ENCODE measurements at places on chromosomes 2 and 18. TPM values are rescaled to one million over a fixed set of nuclear protein-coding genes. Genes with fewer than 3 reads are reported as not detected.

The HOXD11 gene
- total RNA-seq: not detected

The ANKRD30B gene
- not detected for total RNA-seq

The ELMOD3 gene
- total RNA-seq: 24.8 TPM

The SLC11A1 gene
- 53.5 TPM for total RNA-seq

The TMEM247 gene
- not detected for total RNA-seq

The ADD2 gene
- total RNA-seq: 0.16 TPM

The C1QL2 gene
- total RNA-seq: not detected

The ANKRD29 gene
- total RNA-seq: 0.35 TPM

GRCh38 chr2:230413479-230413878 lies 2.5 kb upstream of the SP100 start:
- DNase-seq: no peak

DNA sequence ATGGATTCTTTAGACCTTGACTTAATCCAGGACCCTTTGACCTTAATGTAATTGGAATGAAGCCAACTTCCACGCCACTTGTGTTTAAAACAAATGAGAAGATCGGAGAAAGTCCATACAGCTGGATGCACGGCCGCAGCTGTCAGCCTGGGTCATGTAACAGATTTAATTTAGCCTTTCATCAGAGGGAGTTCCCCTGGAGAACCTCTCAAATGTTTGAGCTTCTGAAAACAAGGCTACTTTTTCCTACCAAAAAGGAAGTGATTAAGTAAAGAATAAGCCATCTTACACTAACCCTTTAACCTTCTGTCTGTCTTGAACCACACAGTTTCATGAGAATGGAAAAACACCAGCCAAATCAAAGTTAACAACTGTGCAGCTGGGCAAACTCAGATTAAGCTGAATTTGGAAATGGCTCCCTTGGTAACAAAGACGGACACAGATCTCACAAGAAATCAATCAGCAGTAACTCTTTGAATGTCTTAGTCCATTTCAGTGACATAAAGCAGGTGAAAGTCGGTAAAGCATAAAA lies 103.6 kb downstream of the DOCK10 start:
- no peak for DNase-seq

DNA sequence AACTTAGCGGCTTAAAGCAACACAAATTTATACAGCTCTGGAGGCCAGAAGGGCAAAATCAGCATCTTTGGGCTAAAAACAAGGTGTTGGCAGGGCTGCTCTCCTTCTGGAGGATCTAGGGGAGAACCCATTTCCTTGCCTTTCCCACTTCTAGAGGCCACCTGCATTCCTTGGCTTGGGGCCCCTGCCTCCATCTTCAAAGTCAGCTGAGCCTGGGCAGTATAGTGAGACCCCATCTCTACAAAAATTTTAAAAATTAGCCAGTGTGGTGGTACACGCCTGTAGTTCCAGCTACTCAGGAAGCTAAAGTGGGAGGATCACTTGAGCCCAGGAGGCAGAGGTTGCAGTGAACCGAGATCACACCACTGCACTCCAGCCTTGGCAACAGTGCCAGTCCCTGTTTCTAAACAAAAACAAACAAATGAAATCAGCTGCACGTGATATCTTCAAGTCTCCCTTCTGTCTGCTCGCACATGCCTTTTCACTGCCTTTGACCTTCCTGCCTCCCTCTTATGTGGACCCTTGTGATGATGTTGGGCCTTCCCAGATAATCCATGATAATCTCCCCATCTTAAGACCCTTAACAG lies 200.6 kb downstream of the ZFP36L2 start:
- DNase-seq: no peak

DNA sequence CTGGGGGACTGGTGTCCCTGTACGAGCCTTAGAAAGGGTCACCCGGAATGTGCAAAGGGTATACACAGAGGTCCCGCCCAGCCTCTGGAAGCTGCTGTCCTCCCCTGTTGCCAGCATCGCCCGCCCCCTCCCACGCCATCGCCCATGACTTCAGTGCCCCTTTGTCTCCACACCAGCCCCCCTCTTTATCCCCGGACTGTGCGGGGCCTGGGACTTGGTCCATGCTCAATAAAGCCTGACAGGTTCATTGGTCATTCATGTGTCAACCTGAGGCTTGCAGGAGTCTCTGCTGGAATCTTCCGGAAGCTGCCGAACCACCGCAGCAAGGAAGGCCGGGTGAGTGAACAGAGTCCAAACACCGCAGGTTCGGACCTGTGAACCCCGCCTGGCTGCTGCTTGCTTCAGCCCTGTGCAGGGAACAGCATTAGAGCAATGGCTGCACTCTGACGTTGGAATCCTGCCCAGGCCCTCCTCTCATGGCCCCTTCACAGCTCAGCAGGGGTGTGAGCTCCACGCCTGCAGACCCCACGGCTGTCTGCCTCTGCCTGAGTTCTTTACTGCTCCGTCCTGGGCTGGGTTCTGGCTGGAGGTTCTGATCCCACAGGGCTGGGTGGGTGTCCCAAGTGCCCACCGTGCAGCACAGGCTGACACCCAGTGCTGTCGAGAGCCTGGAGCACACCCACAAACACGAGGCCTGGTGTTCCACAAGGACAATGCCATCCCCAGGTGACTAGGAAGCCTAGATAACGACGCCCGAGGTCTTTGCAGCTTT lies 96.5 kb downstream of the SEPTIN10 start:
- DNase-seq: no peak

DNA sequence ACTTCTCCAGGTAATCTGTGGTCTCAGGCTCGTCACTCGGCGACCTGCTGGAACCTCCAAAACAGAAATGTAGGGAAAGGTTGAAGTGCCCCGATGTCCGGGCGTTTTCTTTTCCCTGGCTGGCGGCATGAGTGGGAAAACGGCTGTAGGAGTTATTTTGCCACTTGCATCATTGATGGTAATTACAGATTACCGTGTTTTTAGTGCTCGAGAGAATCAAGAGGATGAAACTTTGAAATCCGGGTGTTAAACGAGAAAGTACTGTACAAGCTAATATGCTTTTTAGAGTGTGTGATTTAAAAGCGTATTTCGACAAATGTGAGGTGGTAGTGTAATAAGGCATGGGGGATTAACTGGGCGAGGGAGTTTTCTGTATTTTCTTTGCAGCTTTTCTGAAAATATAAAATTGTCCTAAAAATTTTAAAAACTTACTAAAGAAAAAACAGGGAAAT lies 819 bp downstream of the GRHL1 start:
- no peak for DNase-seq

GRCh38 chr2:240819858-240820606 lies at the start of gene KIF1A:
KIF1A (minus strand) TSS chr2:240820219; CDS start chr2:240797752, 22,467 bp downstream.
- DNase-seq: no peak

- no peak for DNase-seq
These were observed 216.3 kb upstream of the ITGA4 start for GRCh38 chr2:181240844-181241243.

DNA sequence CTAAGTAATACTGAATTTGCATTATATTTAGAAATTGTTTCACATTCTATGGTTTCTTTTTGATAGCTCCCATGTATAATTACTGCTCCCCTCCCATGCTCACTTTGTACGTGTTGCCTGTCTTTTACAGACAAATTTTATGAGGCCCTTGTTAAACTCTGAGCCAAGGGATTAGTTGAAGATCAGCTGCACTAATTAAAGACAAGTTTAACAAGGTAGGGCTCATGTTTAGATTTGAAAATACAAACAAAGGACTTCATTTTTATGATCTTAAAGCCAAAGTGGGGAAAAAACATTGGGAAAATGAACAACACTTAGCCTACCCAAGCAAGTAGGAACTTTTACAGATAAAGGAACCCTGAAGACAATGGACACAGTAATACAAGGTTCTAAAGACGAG lies 46.2 kb downstream of the ARHGAP28 start:
- no peak for DNase-seq

GRCh38 chr2:127100251-127101047 lies 6.5 kb downstream of the BIN1 start:
- DNase-seq: no peak

- DNase-seq: no peak
These were observed 688.9 kb upstream of the NRXN1 start for GRCh38 chr2:51720826-51721225.

GRCh38 chr2:45826884-45827635 lies 175.6 kb downstream of the PRKCE start:
- DNase-seq: no peak

DNA sequence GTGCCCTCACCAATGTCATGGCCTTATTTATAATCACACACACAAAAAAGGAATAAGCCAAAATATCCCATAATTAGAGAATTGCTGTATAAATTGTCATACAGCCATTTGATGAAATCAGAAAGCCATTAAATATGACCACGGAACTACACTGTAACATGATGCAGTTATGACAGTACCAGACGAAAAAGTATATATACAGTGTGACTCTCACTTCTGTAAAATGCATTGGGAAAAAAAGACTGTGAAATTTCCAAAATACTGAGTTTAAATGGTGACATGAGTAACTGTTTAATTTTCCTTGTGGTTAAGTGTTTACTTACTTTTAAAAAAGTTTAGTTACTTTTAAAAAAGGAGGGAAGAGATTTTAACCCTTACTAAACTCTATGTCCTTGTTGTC lies 25.4 kb downstream of the UXS1 start:
- DNase-seq: no peak

- DNase-seq: no peak
These were observed 255.9 kb upstream of the MYT1L start for GRCh38 chr2:2586931-2587330.

DNA sequence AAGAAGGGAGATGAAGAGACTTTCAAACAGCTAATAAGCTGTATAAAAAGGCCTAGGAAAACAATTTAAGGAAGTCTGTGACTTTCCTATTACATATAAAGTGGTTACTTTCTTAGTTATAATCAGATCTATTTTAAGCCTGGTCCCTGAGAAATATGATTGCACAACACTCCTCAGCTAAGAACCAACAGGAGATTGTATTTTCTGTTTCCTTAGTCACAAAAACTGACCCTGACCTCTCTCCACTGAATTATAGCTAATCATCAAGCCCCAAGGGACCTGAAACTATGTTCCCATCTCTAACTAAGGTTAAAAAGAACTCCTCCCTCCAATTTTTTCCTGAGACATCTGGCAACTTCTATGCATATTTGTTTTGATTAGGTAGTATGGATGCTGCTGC lies 106.9 kb downstream of the ROCK1 start:
- no peak for DNase-seq

GRCh38 chr18:23165271-23166068 lies 30.2 kb downstream of the CABLES1 start:
- DNase-seq: no peak

- DNase-seq: no peak
These were observed 40.3 kb downstream of the OSBPL6 start for GRCh38 chr2:178234648-178235047.

DNA sequence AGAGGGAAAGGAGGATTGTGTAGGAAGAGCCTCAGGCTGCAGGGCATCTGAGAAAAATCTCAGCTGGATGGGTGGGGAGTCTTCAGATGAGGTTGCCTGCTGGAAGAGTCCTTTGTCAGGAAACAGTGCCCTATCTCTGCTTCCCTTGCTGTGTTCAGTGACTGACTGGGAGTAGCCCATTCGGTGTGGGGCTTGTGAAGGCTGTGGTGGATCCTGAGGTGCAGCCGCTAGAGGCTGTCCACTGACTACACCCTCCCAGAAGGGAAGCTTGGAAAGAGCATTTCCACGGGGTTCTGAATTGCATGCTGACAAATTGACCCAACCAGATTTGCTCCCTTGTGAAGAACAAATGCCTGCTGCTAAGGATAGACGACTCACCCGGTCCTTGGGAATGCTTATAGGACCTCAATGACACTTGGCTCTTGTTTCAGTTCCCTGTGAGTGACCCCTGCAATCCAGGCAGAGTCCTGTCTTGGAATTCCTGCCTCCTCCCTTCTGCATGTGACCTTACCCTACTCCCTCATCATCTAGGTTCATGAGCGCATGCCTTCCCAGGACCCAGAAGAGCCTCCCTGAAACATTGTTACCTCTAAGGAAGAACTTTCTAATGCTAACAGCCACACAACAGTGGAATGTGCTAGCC lies 109.7 kb upstream of the FAM136A start:
- DNase-seq: no peak

DNA sequence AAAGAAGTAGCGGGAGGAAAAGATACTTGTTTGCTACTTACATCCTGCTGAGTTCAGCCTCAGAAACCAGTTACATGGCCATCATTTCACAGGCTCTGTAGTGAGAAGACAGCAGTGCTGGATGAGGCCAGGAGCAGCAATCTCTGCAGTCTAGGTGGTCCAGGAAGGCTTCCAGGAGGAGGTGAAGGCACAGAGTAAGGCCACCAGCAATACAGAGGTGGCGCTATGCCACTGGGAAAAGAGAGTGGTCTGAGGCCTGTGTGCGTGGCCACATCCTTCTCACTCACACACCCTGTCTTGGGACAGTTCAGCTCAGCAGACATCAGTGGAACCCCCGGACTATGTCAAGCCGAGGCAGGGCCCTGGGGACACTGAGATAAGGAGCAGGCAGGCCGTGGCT lies 162.7 kb downstream of the KLHL29 start:
- DNase-seq: no peak

DNA sequence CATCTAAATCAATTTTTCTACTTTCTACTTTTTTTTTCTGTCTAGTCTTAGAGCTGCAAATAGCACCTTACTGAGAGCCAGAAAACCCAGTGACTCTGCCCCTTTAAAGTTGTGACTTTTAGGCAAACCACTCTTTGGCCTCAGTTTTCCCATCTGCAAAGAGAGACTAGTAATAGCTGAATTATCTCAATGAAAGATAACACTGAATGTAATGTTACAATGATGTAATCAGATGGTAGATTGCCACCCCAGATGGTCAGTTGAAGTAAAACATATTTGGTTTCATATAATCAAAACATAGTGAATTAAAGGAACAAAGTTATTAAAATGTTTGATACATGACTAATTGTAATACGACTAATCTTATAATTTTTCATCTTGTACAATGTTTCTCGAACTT lies 5.0 kb upstream of the APCDD1 start:
- no peak for DNase-seq

- no peak for DNase-seq
These were observed 9.9 kb downstream of the IMPA2 start for GRCh38 chr18:11991021-11991795.

DNA sequence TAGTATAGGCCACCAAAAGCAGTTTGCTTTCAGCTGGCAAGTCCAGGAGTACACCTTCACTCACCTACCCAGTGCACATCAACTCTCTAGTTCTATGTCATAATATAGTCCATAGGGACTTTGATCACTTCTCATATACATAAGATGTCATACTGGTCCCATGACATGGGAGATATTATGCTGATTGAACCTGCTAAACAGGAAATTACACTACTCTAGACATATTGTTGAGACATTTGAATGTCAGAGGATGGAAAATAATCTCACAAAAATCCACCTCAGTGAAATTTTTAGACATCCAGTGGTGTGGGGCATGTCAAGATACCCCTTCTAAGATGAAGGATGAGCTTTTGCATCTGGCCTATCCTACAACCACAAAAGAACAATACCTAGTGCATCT lies 322.5 kb downstream of the EN1 start:
- no peak for DNase-seq

GRCh38 chr2:24984912-24985311 lies 13.2 kb upstream of the DNAJC27 start:
- DNase-seq: no peak

- DNase-seq: no peak
These were observed 174.1 kb downstream of the LRATD1 start for GRCh38 chr2:14806613-14807012.
